ENCODE measurements at places on chromosomes 2 and 18. TPM values are rescaled to one million over a fixed set of nuclear protein-coding genes. Genes with fewer than 3 reads are reported as not detected.
A peak's percentile ranks its signal among the peaks of the same experiment; 100 is the strongest.

GRCh38 chr2:216777637-216778273, 82.1 kb downstream of the TNP1 start:
- H3K36me3 ChIP-seq, result no peaks in the 10 kb centered on the region
- H3K27me3 ChIP-seq, result no peaks in the 10 kb centered on the region
- DNase-seq, result peak; percentile 96
- H3K4me1 ChIP-seq, result peaks cover 8% of the 10 kb centered on the region

DNA sequence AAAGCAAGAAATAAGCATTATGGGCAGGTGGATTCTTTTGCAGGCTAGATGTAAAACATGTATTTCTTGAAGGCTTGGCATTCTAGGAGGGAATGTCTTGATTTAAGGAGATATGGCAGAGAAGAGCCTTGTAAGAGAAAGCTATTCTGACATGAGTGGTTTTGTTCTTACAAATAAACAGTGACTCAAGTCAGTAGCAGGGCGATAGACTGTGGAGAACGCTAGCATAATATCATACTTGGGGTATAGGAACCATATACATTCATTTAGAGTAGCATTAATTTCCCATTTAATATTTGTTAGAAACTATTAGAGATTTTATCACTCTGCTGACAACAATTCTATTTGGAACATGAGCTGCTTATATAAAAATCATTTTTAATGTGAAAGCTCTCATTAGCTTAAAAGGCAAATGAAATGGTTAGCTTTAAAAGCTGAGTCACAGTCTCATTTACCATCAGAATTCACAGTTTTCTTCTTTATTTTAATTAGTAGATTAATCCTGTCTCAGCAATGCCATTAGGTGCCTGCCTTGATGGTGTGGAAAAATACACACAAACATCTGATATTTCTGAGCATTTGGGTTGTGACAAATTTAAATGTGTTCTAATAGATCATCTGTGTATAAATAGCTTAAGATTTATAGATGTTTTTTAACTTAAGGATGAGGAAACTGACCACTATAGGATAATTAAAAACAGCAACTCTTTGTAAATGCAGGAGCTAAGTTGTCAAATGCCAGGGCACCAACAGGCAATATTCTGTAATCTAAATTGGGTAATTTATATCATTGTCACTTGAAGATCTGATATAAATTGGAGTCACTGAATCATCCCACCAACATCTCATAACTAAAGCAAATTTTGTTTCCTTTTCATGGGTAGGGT, 276.7 kb downstream of the PLCL1 start:
- H3K4me1 ChIP-seq, result no peaks in the 10 kb centered on the region
- no peak overlapping the region for H3K4me3 ChIP-seq
- H3K27ac ChIP-seq, result no peak overlapping the region
- no peaks in the 10 kb centered on the region for H3K27me3 ChIP-seq
- no peak for DNase-seq

DNA sequence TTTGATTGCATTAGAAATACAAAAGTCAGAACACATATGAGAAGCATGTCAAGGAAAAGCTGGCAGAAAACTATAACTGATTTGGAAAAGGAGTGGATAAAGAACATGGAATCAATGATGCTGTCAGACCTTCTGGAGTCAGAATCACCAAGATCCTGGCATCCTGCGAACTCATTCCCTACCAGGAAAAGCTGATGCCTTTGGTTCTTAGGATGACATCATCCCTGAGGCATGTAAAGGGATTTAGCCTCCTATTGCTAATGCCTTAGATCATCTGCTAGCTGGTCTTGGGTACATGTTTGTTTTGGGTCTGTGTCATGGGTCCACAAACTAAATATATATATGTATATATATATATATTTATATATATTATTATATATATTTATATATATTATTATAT, 680.7 kb downstream of the EPHA4 start:
- peak; percentile 63 for DNase-seq
- H3K36me3 ChIP-seq, result no peaks in the 10 kb centered on the region

DNA sequence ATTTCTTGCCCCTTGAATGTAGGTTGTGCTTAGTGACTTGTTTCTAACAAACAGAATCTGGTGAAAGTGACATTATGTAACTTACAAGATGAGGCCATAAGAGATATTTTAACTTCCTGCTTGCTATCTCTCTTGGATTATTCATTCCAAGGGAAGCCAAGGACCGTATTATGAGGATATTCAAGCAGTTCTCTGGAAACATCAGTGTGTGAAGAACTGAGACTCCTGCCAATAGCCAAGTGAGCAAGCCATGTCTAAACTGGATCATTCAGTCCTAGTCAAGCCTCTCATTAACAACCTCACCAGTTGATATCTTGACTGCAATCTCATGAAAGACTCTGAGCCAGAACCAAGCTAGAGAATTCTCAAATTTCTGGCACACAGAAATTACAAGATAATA, 765.1 kb upstream of the SLC8A1 start:
- H3K36me3 ChIP-seq, result no peaks in the 10 kb centered on the region
- no peaks in the 10 kb centered on the region for H3K27me3 ChIP-seq
- H3K4me3 ChIP-seq, result no peak overlapping the region
- no peaks in the 10 kb centered on the region for H3K4me1 ChIP-seq
- DNase-seq, result no peak

- H3K27me3 ChIP-seq, result no peaks in the 10 kb centered on the region
- H3K27ac ChIP-seq, result no peak overlapping the region
- DNase-seq, result no peak
- H3K4me1 ChIP-seq, result peaks cover 46% of the 10 kb centered on the region
- no peaks in the 10 kb centered on the region for H3K36me3 ChIP-seq
These were observed 21.0 kb downstream of the MYO1B start for GRCh38 chr2:191266201-191266600.

GRCh38 chr2:233584210-233584609, 17.6 kb upstream of the USP40 start:
- H3K27ac ChIP-seq, result no peak overlapping the region
- no peaks in the 10 kb centered on the region for H3K36me3 ChIP-seq
- no peak overlapping the region for H3K4me3 ChIP-seq
- H3K27me3 ChIP-seq, result no peaks in the 10 kb centered on the region
- peaks cover 4% of the 10 kb centered on the region for H3K4me1 ChIP-seq

Gene NPC1
- 41.7 TPM for total RNA-seq

Gene RTP5
- total RNA-seq, result 0.50 TPM
